ENCODE measurements at places on chromosomes 6 and 20. TPM values are rescaled to one million over a fixed set of nuclear protein-coding genes. Genes with fewer than 3 reads are reported as not detected.

HLA-DMB gene
- 4.5 TPM for total RNA-seq

DNA sequence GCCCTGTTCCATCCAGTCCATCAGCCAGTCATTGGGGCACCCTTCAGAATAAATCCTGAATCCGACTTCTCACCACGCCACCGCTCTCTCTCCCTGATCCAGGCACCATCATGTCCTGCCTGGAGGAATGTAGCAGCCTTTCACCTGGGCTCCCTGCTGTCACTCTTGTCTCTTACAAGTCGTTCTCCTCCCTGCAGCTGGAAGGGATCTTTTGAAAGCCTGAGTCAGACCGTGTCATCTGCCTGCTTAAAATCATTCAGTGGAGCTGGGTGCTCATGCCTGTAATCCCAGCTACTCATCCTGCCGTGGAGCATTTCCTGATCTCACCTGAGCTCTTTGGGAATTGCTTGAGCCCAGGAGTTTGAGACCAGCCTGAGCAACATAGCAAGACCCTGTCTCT is 19.2 kb upstream of the KCNG1 start:
- no peaks in the 10 kb centered on the region for H3K27me3 ChIP-seq
- no peak overlapping the region for H3K27ac ChIP-seq
- no peaks in the 10 kb centered on the region for H3K36me3 ChIP-seq
- H3K4me3 ChIP-seq: no peak overlapping the region
- no peaks in the 10 kb centered on the region for H3K4me1 ChIP-seq
- DNase-seq: no peak

DNA sequence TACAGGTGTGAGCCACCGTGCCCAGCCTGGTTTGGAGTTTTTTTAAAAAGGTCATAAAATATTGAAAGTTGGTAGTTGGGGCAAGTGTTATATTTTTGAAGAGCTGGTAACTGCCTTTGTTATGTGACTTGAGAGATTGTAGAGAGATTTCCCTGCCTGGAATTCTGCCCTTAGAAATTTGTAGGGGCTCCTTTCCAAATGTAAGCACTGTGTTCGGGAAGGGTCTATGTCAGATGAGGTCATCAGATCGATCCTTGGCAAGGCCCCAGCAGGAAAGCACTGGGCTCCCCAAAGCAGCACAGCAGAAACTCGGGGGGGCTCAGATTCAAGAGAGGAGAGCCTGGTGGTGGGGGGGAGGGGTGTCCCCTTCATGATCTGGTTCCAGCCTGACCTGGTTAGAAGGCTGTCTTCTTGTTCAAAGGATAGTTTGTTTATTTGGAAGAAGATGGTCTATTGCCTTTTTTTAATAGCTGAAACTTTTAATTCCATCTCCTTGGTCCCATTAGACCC is 220.2 kb downstream of the UST start:
- no peaks in the 10 kb centered on the region for H3K4me1 ChIP-seq
- no peaks in the 10 kb centered on the region for H3K36me3 ChIP-seq
- DNase-seq: no peak
- H3K27ac ChIP-seq: no peak overlapping the region
- H3K27me3 ChIP-seq: peaks cover 2% of the 10 kb centered on the region

- no peaks in the 10 kb centered on the region for H3K36me3 ChIP-seq
- H3K4me1 ChIP-seq: no peaks in the 10 kb centered on the region
Observed at GRCh38 chr20:43492101-43492500, 15.4 kb upstream of the L3MBTL1 start.

All from psoas muscle (tissue), 8 donors.